M059J (cell line): ENCODE measurements at places on chromosomes 11 and 22.

DNA sequence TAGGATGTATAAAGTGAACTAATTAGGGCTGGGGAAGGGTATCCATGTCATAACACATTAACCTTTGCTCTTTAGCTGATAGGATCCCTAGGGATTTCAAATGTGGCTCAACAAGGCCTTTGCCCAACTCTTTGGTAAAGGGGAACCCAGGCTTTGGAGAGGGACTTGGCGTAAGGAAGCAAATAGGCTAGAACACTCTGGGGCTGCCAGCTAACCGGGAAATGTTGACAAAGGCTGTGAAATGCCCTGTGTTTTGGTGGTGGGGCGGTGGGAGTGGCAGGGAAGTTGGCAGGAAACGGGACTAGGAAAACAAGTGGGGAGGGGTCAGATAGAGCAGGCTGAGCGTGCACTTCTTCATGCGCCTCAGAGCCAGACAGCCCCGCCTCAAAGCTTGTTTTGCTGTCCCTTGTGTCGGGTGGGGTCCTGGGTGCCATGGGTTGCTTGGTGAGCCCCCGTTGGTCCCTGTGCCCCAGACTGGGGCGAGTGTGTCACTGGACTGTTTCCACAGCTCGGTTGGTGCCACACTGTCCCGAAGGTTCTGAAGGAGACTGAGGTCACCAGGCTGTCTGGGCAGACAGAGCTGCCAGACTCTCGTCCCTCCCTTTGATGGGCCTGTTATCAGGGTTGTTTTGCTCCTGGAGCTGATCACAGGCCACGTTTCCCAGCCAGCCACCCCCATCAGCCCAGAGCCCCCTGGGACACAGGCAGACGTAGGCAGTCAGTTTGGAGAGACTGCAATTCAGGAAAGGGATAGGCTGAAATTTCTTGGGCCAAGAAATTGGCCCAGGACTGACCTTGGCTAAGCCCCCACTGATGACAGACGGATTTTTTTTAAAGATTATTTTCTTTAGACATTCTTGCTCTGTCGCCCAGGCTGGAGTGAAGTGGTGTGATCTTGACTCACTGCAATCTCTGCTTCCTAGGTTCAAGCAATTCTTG lies 19.6 kb downstream of the KCTD21 start:
- no peak for DNase-seq

- DNase-seq = no peak
Measured at GRCh38 chr11:12599408-12600143, 74.6 kb upstream of the TEAD1 start.

- DNase-seq = no peak
Measured at GRCh38 chr11:75403983-75404658, 4.8 kb downstream of the RPS3 start.

DNA sequence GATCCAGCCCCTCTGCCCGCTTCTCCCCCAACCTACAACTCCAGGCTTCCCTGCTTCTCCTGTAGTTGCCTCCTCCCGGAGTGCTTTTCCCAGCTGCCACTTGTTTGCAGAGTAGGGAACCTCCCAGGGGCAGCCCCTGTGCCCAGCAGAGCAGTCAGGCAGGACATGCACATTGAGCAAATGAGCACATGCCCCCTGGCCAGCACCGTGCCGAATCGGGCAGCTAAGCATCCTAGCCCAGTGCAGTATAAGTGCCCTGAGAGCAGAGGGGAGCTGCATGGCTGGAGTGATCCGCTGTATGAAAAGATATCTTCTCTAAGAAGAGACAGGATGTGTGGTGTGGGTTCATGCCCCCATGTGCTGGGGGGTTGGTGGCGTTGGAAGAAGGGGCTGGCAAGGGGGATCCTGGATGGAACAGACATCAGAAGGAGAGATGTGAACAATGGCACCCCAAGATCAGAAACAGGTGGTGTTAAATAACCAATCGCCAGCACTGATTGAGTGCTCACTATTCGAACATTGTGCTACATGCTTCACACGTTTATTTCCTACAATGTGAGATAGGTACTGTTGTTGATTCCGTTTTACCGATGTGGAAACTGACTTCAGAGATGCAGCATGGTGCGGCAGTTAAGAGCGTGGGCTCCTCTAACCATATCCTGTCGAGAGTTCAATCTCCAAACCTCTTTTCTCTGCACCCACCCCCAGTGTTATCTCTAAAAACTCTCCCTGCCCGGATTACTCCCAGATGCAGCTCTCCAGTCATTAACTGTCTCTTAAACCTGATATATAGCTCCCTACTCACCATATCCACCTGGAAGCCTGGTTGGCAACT lies 1.2 kb downstream of the AIP start:
- no peak for DNase-seq
